ENCODE measurements at places on chromosomes 6 and 20. TPM values are rescaled to one million over a fixed set of nuclear protein-coding genes. Genes with fewer than 3 reads are reported as not detected.

DNA sequence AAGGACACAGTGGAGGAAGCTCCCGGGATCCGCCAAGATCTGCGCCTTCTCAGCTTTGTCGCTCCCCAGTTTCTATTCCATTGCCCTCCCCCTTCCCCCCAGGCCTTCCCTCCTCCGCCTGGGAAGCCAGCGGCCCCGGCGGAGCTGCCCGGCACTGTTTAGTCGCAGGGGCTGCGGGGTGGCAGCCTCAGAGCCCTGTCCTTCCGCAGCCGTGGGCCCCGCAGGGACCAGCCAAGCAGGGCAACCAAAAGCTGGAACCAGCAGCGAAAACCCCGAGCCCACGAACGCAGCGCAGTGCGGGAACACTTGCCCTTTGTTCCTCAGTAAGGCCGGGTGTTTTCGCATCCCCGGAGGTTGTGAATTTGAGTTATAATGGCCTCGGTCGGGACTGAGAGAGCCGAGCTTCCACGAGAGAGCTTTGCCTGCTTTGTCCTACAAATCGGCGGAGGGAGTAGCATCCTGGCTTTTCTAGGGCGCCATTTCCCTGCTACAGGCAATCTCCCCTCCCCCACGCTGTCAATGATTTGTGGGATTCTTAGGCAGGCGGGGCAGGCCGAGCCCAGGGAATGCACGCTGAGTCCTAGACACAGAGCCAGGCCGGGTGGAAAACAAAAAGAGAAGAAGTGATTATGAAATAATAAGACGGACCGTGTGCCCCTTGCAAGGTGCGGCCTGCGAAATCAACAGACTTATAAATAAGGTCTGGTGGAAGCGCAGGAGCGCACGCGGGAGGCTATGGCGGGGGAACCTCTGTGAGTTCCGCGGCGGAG lies 4.0 kb upstream of the TUBB2B start:
- DNase-seq: peak; percentile 59

- no peak for DNase-seq
Observed at GRCh38 chr6:18025596-18025995, 38.2 kb upstream of the KIF13A start.

- no peak for DNase-seq
Observed at GRCh38 chr20:31954500-31954899, 2.7 kb upstream of the PDRG1 start.

The OLIG3 gene
- not detected for total RNA-seq

The MEI4 gene
- 0.38 TPM for total RNA-seq

The MEP1A gene
- not detected for total RNA-seq

GRCh38 chr6:20693466-20694063 lies 159.3 kb downstream of the CDKAL1 start:
- no peak for DNase-seq
